ENCODE measurements at places on chromosomes 2 and 18.

DNA sequence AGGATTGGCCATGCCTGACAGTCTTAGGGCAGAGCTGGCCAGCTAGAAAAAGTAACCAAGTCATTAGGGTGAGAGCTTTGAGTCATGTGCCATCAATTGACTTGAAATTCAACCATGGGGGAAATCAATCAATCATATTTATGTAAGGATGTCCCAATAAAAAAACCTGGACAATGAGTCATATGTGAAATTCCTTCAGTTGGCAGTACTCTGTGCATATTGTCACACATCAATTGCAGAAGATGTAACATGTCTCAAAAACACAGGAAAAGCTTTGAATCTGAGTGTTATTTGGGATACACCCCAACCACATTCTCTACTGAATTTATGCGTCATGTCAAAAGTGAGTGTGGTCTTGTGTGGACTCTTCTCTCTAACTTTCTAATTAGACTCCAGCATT, 1004.1 kb upstream of the NRXN1 start:
- no peak for DNase-seq

DNA sequence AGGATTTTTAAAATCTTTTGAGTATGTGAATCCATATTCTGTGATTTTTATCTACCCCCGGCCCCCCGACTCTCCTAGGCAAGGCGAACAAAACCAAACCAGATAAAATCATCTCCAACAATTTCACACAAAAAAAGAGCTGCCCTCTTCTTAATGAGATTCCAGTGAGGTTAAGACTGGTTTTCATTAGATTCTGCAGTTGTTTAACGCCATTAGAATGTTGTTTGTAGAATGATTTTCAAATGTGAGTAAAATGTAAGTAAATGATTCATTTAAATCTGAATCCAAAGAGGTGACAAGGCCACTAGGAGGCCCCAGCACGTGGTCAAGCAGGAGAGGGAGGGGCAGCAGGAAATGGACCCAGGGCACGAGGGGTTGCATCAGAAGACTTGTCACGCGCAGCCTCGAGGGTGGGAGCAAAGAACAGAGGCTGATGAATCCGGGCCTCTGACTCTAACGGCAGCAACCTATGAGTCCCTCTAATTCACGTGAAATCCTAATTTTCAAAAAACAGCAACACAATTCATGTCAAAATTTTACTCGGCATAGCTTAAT, 24.3 kb upstream of the KLHL29 start:
- no peak for DNase-seq

GRCh38 chr2:69902213-69902922, 8.6 kb downstream of the SNRNP27 start:
- DNase-seq, result no peak

DNA sequence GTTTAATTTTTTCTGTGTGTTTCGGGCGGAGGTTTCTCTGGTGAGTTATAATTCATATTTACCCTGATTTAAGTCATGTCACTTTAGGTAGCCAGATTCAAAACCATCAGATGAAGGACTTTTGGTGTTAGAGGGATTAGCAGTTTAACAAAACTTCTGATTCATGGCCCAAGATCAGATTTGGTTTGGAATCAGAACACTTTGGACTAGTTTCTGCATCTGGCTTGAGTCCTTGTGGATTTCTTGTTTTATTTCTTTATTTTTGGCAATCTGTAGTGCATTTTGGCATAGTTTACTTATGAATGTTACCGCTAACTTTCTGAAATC, 3.5 kb downstream of the NEDD4L start:
- DNase-seq, result no peak

Measured in stimulated activated CD4-positive, alpha-beta T cell treated with anti-CD3 and anti-CD28 coated beads, Interleukin-1b, Interleukin-23, amount 100 ng/mL, for 48 hours (primary cell).